ENCODE measurements at places on chromosomes 7 and 10.

- DNase-seq, result no peak
Observed at GRCh38 chr10:50988792-50989191, 85.5 kb upstream of the PRKG1 start.

DNA sequence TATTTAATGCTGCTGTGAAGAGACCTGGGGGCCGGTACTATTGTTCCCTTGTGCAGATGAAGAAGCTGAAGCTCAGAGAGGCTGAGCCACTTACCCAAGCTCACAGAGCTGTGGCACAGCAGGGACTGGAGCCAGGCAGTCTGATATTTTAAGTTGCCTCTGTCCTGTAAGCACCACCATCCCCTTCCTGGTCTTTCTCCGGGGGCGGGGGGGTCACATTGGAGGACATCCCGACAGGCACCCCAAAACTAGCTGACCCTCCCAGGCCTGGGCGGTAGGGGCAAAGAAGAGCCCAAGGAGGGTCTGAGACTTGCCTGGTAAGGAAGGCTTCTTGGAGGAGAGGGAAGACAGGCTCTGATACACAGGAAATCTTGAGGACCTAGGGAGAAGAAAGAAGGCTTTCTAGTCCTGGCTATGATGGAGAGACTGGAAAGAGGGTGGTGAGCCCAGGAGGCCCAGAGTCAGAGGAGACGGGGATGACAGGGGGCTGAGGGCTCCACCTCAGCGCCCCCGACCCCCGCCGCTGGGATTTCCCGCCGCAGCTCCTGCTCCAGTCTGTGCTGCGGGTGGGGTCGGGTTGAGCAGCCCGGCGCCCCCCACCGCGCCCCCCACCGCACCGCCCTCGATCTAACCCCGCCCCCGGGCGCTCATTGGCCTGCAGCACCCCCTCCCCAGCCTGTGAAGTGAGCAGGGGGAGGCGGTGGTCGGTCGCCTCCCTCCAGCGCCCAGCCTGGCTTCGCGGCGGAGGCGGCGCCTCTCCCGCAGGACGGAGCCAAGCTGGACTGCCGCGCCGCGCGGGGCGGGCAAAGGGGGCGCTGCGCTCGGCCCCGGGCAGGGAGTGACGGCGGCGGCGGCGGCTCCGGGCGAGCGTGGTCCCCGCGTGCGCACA lies at the start of gene ADCYAP1R1:
Gene ADCYAP1R1 (plus strand): TSS at position 711 of the 889 bp plus-strand sequence. CDS start 10,957 bp downstream, outside the sequence.
- DNase-seq, result peak; percentile 48

DNA sequence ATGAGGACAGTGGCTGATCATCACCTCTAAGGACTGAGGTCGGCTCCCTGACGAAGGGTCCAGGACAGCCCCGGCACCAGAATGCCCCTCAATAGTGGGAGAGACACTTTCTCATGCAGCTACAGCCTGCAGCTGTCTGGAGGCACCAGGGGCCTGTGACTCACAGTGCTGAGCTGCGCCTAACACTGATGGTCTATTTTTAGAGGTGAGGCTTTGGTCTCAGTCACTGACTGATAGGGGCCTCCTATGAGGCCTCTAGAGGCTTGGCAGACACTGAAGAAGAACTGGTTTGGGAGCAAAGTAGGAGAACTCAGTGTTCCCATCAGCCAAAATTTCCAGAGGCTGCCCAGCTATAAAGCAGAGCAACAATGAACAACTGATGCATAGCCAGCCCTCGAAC lies 130.1 kb downstream of the COBL start:
- DNase-seq, result no peak

DNA sequence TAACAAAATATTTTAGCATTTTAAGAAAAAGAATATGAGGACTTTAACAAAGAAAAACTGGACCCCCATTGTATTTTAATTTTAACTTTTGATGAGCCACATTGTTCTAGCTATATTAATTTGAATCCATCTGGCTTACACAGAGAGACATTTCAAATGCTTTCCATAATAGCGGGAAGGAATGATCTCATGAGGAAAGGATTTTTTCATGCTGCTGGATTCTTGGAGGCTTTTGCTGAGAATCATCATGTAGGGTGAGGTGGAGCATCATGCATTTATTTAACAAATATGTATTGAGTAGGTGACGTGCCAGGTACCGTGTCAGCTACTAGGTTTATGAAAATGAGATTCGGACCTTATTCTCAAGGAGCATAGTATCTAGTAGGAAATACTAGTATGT lies 1006.3 kb downstream of the SORCS1 start:
- no peak for DNase-seq

- no peak for DNase-seq
Observed at GRCh38 chr7:35038354-35038753, 1.1 kb upstream of the DPY19L1 start.

- DNase-seq, result no peak
Observed at GRCh38 chr7:50196719-50197118, 103.7 kb upstream of the ZPBP start.

DNA sequence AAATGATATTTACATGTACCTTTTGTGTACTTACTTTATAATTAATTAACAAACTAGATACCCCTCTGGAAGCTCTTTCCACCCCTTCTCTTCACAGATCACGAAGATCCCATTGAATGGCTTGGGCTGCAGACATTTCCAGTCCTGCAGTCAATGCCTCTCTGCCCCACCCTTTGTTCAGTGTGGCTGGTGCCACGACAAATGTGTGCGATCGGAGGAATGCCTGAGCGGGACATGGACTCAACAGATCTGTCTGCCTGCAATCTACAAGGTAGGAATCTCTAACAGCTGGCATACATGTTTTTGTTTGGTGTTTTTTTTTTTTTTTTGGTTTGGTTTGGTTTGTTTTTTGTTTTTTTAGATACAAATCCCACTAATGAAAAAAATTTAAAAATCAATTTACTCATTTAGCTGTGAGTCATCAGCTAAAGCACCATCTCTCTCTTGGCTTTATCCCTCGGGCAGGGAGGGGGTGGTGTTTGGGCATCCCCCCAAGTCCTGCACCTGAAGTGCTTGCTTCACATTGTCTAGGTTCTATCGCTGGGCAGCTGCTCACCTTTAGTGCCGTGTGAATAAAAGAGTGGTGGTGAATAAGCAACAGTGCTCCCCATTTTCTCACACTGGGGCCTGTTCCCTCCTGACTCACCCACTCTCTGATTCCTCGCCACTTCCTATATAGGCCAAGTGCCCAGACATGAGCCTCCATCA lies 68.9 kb downstream of the MET start:
- DNase-seq, result no peak

DNA sequence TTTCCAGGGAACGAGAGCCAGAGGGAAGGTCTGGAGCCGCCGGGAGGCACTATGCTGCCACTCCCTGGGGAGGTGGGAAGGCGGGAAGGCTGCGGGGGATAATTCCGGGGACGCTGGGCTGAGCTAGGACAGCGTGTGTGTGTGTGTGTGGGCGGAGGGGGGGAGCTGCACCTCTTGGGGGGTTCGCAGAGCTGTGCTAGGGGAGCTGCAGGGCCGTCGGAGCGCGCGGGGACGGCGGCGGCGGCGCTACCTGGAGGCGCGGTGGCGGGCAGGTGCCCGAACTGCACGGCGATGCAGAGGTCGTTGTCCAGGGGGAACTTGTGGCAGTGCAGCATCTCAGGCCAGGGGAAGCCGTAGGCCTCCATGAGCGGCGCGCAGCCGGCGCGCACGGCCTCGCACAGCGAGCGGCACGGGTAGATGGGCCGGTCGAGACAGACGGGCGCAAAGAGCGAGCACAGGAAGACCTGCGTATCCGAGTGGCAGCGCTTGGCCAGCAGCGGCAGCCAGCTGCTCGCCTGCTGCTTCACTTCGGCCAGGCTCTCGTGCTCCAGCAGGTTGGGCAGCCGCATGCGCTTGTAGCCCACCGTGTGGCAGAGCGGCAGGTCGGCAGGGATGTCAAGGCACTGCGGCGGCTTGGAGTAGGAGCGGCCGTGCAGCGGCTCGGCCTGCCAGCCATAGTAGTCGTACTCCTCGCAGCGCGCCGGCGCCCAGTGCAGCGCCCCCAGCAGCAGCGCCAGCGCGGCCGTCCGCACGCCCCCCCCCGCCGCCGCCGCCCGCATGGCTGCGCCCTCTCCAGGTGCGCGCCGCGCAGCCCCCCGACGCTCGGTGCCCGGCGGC lies 526 bp downstream of the SFRP5 start:
- DNase-seq, result peak; percentile 14

DNA sequence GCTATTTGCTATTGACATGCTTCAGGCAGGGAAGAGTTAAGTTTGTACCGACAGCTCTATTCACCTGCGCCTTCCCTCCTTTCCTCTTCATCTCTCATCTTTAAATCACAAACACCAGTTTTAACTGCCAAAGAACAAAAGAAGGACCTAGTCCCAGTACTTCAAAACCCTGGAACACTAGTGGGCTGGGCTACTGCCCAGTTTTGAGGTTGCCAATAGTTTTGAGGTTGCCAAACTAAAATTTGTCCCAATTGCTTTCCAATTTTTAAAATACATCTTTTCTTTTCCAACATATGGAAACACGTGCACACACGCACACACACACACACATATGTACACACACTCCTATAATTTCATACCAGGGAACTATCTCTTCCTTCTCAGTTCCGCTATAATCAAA lies 130.6 kb upstream of the SLC26A5 start:
- no peak for DNase-seq

- no peak for DNase-seq
Observed at GRCh38 chr7:41763626-41764025, 60.7 kb upstream of the INHBA start.

DNA sequence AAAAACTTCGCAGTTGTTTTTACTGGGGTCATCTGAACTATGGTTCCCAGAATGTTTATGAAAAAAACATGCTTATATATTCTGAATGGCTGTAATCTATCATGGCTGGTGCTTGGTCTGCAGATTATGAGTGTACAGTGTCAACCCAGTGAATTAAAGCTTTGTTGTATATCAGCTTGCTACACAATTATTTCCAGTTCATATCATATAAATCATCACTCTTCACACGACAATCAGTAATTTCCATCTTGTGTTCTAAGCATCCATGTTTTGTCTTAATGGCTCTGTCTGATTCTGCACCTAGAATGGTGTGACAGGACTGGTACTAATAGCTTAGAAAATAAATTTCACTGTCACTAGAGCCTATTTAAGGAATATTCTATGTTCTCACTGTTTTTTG lies 83.6 kb downstream of the CABCOCO1 start:
- DNase-seq, result no peak

GRCh38 chr7:141990011-141990725 lies 5.5 kb upstream of the MGAM start:
- no peak for DNase-seq

- DNase-seq, result no peak
Observed at GRCh38 chr7:2272031-2272430, 30.0 kb downstream of the NUDT1 start.

GRCh38 chr10:43078986-43079273 lies 2.1 kb downstream of the RET start:
- DNase-seq, result peak; percentile 50

- no peak for DNase-seq
Observed at GRCh38 chr7:151346-152050, 40.9 kb upstream of the FAM20C start.
